Suppressor macrophage treated with lipopolysaccharide for 4 hours (primary cell): ENCODE measurements at places on chromosomes 16 and 17.
A peak's percentile ranks its signal among the peaks of the same experiment; 100 is the strongest.

DNA sequence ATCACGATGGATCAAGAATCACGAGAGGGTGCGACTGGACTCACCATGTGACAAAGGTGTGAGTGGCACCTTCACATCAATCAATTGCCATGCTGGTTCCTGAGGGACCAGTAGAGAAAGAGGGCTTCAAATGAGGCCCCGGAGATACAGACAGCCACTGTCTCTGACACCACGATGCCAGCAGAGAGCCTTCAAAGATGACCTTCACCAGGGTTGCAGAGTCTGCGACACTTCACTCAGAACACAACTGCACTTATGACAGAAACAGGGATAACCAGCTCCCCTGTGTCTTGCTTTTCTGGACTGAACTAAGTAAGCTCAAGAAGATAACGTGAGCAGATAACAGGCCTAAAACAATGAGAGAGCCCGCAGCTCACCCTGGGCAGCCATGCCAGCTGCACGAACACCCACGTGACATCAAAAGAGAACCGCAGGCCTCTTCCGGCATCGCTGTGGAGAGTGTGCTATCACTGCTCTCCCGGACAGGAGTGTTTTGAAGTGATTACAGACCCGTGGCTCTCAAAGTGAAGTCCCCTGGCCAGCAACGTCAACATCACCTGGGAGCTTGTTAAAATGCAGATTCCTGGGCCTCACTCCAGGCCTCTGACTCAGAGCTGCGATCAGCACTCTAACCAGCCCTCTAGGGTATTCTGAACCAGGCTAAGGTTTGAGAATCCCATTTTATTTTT is 36.4 kb downstream of the KLHDC4 start:
- no peak for DNase-seq

DNA sequence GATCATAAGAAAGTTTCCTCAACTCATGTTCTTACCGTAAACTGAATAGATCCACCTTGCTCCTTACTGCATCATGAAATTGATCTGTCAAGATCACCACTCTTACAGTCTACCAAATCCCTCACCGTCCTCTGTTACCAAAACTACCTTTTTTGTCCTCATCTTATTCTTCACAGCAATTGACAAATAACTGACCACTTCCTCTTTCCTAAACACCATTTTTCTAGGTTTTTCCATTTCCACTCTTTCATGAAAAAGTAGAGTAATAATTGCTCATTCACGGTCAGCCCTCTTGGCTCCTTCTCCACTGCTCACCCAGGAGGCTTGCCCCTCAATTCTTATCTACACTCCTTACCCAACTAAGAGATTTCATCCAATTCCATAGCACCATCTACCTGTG is 44.9 kb downstream of the ABCA5 start:
- DNase-seq = no peak

- no peak for DNase-seq
Measured at GRCh38 chr16:30982548-30983288, 2.3 kb upstream of the HSD3B7 start.

GRCh38 chr17:74024871-74025531 is 178.5 kb upstream of the RPL38 start:
- no peak for DNase-seq

DNA sequence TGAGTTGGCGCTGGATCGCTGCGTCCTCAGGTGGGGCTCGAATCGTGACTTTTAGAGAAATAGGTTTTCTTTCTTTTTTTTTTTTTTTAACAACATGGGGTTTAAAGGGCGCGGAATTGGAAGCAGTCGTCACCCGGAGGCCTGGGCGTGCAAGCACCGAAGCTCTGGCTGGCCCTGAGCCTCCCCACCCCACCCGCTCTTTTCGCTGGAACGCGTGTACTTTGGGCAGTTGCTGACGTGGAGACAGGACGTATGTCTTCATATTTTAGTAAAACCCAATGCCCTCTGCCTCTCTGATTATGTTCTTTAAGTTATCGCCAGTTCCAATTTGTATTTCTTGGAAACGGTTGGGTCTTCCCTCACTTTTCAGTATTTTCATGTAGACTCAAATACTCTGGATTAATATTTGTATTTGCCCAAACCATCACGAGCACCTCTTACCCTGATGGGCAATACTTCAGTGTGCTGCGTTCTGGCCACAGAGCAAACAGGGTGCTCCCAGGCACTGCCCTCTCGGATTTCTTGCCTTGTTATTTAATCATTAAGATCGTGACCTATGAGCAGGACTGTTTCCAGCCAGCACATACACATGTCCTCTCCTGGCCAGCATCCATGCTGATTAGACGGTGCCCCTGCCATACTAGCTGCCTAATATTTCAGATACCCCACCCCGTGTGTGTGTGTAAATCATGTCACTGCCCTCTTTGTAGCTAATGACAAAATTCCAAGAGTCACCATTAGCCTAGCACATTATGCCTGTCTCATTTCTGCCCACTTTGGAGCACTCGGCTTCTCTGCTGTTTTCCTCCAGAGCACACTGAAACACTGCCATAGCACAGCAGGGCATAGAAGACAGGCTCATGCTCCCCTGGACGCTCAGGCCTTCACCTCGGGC is 805 bp upstream of the C16orf95 start:
- peak; percentile 46 for DNase-seq

DNA sequence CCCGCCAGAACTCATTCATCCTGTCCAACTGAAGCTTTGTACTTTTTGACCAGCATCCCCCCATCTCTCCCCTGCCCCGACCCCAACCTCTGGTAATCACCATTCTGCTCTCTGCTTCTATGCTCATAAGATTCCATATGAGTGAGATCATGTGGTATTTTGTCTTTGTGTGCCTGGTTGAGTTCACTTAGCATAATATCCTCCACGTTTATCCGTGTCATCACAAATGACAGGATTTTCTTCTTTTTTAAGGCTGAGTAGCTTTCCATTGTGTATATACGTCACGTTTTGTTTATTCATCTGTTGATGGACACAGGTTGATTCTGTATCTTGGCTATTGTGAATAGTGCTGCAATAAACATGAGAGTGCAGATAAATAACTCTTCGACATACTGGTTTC is 278.9 kb downstream of the SNX29 start:
- no peak for DNase-seq

DNA sequence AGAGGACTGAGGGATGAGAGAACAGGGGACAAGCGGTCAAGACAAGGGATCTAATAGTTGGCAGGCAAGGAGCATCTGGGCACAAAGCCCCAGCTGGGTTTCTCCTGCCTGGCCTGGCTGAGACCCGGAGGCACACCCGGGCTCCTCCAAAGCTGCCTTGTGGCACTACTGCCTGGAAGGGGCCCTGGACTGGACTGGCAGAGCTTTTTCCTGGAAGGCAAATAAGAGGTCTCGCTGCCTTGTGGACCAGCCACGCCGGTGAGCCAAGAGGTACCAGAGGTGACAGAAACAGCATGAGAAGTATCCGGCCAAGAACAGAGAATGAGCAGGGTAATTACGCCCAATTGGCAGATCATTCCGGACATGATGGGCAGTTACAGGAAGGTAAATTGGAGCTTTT is 64.6 kb downstream of the GTF3C1 start:
- DNase-seq = no peak

- peak; percentile 57 for DNase-seq
Measured at GRCh38 chr17:7523033-7523432, 25.8 kb upstream of the TNFSF12 start.

DNA sequence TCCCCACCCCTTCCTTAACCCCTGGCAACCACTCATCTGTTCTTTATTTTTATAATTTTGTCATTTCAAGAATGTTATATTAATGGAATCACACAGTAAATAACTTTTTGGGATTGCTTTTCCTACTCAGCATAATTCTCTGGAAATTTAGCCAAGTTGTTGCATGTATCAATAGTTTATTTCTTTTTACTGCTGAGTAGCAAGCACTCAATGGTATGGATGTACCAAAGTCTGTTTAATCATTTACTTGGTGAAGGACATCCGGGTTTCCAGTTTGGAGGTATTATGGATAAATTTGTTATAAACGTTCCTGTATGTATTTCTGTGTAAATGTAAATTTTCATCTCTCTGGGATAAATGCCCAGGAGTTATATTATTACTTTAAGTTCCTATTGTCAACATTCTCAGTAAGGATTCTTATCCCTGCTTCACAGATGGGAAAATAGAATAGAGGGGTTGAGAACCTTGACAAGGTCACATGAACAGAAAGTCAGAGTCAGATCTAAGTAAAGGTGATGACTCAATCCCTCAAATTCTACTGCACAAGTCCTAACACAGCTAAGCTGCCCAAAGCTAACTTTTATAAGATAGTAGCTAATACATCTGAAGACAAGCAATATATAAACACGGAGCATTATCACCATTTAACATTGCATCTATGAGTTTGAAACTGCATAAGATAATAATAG is 62.4 kb upstream of the MTMR4 start:
- peak; percentile 36 for DNase-seq

DNA sequence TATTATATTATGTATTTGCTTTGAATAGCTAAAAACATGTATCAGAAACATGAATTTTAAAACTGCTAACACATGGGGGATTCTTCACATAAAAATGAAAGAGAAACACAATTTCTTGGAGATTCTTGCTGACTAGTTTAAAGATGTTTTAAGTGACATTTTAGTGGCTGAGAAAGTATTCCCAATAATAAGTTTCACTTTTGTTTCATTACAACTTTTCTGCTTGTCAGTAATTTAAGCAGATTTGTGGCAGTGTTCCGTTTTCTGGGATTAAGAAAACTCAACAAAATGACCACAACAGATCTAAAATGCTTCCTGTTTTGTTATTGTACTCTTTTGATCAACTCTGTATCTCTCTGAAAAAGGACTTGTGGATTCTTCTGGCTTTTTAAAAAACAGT is 75.9 kb downstream of the NLK start:
- peak; percentile 89 for DNase-seq
